NCI-H1694 (cell line): ENCODE measurements at places on chromosomes 12 and 14.

GRCh38 chr12:30646821-30647220, 48.8 kb downstream of the IPO8 start:
- no peak for DNase-seq

DNA sequence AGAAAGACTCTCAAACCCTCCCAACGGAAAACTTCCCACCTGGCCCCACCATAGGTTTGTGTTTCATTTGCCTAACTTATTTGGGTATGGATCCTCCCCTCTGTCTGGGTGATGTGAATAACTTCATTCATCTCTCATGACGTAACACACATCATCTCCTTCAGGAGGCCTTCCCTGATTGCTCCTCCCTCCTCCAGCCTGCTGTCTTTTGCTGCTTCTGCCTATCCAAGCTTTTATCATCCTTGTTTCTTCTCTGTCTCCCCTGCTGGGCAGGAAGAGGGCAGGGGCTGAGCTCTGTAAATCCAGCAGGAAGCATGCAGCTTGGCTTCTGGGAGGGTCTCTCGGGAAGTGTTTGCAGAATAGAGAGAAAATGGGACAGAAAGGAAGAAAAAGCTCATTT, 766.0 kb upstream of the TBX3 start:
- no peak for DNase-seq

- no peak for DNase-seq
Measured at GRCh38 chr14:102226356-102227125, 78.4 kb downstream of the MOK start.

DNA sequence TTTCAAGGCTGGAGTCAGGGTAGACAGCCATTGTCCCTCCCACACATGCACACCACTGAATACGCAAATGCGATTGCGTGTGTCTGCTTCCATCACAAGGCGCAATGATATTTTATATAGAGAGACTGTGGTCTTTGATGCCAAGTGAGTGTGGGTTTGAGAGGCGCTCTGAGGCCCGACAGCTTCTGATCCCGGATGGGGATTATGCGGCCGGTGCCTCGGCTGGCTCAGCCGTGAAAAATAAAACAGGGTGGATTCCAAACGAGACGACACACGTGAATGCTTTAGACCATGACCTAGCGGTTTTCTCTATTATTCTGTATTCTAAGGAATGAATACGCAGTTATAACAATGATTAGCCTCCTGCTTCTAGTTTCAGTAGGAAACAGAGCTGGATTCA, 72.5 kb downstream of the TMEM132D start:
- DNase-seq, result no peak

GRCh38 chr14:72318648-72319047, 386.4 kb downstream of the RGS6 start:
- DNase-seq, result no peak
